ENCODE measurements at places on chromosomes 7 and 10.

- DNase-seq, result no peak
Measured at GRCh38 chr10:86138551-86139065, 228.0 kb downstream of the GRID1 start.

DNA sequence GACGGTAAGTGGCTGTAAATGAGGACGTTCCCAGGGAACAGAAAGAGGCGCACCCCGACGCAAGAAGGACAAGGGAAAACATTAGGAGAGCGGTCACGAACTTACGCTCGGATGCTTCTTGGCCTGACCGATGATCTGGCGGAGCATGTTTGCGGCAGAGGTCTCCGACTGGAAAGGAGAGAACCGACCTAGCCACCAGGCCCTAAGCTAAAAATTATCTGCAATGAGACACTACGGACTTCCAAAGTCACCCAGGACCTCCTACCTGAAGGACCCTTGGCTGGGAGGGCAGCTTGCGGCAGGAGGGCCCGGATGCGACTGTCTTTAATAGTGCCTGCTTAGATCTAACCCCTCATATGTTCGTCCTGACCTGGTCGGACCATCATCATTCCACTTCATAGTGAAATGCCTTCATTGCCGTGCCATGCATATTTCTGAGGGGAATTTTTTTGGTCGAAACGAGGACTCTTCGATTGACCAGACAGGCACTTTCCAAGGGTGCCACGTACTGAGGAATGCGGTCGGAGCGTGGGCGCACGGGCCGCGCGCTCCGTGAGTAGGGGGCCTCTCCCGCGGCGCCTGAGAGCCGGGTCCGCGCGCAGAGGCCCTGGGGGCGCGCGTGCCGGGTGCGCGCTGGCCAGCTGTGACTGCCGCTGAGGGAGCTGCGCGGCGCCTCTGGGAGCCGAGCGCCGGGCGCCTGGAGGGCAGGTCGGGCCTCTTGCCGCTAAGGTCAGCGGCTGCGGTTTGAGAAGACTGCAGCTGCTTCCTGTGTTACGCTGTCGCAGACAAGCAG, 33.6 kb upstream of the PHF14 start:
- DNase-seq, result peak; percentile 75

DNA sequence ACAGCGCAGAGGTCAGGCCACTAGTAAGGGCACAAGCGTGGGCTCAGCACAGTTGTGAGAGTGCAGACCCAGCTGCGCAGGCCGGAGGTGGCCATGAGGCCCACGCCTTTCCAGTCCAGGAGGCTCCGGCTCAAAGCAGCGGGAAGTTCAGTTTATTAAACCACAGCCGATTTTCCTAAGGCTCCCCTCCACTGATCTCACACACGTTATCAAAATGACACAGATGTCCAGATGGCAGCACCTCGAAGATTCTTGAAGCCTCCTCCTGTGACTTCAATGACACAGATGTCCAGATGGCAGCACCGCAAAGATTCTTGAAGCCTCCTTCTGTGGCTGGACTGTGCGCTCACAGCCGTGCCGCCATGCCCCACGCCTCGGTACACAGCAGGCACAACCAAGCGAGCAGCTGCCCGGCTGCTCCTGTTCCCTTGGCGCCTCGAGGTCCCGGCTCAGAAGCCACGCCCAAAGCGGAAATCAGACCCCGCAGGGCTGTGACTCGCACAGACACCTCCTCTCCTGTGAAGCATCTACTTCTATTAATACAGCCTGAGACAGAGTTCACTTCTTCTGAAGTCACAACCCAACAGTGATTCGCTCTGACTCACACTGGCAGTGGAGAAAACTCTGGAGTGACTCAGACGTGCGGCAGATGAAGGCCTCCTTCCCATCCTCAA, 122.7 kb downstream of the MAD1L1 start:
- DNase-seq, result no peak

DNA sequence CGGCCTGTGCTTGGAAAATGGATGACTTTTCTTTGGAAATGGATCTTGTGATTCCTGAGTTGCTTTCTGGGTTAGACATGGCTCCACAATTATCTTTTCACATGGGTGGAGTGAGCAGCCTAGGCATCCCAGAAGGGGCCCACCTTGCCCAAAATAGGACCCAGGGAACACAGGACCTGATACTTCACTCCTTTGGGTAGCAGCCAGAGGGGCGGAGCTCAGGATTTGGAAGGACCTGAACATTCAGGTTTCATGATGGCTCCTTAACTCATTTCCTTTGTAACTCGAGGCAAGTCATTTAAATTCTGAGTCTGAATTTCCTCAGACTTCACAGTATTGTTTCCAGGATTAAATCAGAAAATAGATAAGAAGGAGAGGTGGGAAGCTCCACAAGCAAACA, 178.3 kb upstream of the ZMIZ1 start:
- no peak for DNase-seq

DNA sequence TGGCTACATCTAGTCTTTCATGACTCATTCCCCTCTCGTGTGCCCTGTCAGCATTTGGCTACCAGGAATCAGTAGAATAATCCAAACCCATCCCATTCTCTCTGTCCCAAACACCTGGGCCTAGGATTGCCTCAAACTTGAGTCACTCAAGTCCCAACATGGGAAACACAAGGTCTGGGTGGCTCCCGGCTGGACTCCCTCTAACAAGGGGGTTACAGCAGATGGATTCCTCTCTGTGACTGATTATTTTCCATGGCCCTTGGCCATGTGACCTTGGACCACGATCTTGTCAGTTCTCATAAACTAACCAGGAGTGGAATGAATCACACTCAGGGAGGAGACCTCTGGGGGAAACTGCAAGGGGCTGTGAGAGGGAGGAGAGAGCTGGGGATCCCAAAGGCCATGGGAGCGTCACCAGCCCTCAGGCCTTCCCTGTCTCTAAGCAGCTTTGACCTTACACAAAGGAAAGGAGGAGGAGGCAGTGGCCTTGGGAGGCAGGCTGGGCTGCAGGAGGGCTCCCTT, 533.1 kb downstream of the KCNMA1 start:
- DNase-seq, result no peak

Measured in T-helper 22 cell (primary cell).